ENCODE measurements at places on chromosomes 6 and 20.

DNA sequence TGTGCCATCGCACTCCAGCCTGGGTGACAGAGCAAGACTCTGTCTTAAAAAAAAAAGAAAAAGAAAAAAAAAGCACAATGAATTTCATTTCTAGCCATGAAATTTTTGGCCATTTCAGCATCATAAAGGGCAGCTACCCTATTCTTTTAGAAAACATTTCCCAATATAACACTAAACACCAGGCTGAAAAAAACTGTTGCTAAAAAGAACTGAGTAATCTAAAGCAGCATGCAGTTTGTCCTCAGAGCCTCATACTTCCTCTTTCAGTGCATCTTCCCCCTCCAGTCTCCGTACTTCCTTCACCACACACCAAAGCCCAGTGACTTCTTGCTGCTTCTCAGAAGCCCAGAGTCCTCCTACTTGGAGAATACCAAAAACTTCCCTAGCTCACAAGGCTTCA is 5.6 kb upstream of the IFNGR1 start:
- DNase-seq, result no peak

DNA sequence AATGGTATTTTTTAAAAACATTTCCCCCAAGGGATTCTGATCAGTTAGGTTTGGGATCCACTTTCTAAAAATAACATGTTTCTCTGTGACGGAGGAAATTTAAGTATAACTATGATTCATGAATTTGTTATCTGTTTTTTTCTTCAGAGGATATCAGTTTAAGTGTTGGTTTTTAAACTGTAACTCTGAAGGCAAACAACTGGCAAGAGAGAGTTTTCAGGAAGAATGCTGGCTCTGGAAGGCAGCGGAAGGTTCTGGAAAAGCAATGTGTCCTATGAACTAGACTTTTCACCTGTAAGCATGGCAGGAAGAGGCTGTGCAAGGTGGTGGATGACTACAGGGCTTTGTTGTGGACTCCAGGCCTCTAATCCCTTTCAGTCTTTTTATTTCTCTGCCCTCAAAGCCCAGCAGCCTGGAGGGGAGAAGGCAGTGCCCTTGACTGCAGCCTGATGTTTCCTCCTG is 153.1 kb downstream of the GMPR start:
- DNase-seq, result no peak

DNA sequence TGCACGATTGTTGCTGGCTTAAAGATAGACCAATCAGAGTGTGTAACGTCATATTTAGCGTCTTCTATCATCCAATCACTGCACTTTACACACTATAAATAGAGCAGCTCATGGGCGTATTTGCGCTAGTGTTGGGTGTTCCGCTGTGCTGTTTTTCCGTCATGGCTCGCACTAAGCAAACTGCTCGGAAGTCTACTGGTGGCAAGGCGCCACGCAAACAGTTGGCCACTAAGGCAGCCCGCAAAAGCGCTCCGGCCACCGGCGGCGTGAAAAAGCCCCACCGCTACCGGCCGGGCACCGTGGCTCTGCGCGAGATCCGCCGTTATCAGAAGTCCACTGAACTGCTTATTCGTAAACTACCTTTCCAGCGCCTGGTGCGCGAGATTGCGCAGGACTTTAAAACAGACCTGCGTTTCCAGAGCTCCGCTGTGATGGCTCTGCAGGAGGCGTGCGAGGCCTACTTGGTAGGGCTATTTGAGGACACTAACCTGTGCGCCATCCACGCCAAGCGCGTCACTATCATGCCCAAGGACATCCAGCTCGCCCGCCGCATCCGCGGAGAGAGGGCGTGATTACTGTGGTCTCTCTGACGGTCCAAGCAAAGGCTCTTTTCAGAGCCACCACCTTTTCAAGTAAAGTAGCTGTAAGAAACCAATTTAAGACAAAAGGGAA is 57.9 kb downstream of the TRIM38 start:
- peak; percentile 56 for DNase-seq

- DNase-seq, result no peak
Measured at GRCh38 chr6:15623276-15624116, 39.3 kb downstream of the DTNBP1 start.

DNA sequence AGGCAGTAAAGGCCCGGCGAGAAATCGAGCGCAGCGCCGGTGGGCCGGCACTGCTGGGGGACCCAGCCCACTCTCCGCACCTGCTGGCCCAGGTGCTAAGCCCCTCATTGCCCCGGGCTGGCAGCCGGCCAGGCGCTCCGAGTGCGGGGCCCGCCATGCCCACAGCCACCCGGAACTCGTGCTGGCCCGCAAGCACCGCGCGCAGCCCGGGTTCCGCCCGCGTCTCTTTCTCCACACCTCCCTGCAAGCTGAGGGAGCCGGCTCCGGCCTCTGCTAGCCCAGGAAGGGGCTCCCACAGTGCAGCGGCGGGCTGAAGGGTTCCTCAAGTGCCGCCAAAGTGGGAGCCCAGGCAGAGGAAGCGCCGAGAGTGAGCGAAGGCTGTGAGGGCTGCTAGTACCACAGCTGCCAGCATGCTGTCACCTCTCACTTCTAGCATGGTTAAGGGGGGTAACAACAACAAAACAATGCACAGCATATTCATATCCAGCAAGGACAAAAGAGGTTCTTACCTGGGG is 11.3 kb upstream of the GMPR start:
- DNase-seq, result no peak

GRCh38 chr6:83518816-83519480 is 6.6 kb downstream of the PRSS35 start:
- DNase-seq, result no peak

- DNase-seq, result no peak
Measured at GRCh38 chr6:100503043-100503705, 38.5 kb upstream of the SIM1 start.

- DNase-seq, result no peak
Measured at GRCh38 chr20:51298141-51298749, 244.3 kb downstream of the NFATC2 start.

DNA sequence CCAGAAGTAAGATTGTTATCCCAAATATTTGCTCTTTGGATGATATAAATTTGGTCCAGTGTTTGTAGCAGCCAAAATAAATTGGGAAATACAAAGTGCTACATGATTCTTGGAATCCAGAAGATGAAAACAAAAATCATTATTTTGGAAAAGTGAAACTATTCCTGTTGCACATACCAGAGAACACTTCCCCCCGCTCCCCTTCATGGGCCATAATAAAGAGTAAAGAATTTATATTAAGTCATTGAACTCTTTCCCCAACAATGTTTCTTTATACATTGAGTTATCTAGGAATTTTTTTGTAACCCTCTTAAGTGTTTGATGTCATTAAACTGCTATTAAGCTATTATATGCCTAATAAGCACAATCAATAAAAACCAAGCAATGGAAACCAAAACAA is 490.4 kb upstream of the HS3ST5 start:
- no peak for DNase-seq

DNA sequence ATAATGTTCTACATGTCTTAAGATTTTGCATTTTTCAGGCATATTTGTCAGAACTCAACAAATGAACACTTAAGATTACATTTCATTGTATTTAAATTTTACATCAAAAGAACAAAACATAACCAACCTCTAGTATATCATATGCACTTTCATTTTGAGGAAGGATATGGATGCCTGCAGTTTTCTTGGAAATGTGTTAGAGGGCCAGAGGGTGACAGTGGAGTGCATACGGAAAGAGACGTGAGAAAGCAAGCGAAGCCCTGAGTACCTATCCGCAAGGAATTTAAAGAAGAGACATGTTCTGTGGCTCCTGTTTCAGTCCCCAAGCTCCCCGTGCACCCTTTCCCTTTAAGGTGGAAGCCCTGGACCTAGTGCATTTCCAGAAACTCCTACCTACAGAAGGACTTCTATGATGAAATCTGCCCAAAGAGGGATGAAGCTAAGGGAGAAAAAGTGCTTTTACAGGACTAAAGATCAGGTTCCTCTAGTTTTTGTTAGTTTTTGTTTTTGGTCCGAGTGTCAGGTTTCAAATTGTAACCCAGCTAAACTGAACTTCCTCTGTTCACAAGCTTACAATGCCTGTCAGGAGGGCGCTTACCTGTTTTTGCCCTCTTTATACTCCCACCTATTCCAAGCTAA is 38.8 kb downstream of the EZR start:
- no peak for DNase-seq

GRCh38 chr20:39103305-39103704 is 141.2 kb downstream of the DHX35 start:
- no peak for DNase-seq

GRCh38 chr20:21739682-21740081 is 34.2 kb downstream of the PAX1 start:
- no peak for DNase-seq

- no peak for DNase-seq
Measured at GRCh38 chr6:83860359-83860755, 868 bp downstream of the CYB5R4 start.

GRCh38 chr6:20954315-20954714 is 420.1 kb downstream of the CDKAL1 start:
- no peak for DNase-seq

- DNase-seq, result no peak
Measured at GRCh38 chr6:105263685-105264610, 84.1 kb upstream of the POPDC3 start.

DNA sequence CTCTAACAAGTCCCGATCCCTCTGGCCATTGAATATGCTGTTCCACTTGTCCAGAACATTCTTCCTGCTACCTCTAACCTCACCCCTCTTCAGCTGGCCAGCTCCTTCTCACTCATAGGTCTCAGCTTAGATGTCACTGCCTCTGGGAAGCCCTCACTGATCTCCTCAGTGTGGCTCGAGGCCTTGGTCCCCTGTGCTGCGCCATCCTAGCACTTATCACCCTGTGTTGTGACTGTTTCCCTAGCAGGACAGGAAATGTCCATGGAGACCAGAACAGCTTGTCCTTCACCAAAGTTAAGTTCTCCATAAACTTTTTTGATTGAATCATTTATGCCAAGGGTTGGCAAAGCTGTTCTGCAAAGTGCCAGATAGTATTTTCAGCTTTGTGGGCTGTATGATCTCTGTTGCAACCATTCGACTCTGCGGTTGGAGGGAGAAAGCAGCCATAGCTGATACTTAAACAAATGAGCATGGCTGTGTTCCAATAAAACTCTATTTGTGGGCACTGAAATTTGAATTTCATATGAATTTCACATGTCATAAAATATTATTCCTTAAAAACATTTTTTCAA is 6.5 kb upstream of the BNIP5 start:
- no peak for DNase-seq

DNA sequence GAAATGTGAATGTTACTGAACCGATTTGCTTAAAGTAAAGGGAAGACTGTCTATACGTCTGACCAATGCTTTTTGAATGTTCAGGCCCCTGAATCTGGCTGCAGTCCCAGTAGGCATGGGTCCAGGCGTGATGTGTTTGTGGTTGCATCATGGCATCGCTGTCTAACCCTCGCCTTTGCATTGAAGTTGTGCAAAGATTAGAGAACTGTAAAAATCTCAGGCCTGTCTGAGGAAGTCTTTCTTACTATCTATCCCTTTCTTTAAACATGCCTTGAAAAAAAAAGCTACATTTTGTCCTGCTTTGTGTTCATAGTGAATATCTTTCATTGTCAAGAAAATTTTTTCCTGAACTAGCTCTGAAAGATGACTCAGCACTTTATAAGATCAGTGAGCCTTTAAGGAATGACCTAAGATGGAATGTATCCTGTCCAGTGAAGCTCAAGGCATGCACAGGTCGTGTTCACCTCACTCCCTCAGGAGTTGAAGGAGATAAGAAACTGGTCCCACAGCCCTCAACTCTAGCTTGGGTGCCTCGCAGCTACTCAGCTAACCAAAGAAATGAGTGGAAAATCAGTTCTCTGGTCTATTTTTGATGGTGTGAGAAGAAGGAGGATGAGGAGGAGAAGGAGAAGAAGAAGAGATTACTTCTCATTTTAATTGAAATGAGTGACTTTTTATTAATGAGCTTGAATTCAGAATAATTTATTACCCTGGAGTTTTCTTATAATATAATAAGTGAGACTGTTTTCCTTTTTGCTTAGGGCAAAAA is 48.6 kb downstream of the TPD52L1 start:
- no peak for DNase-seq

DNA sequence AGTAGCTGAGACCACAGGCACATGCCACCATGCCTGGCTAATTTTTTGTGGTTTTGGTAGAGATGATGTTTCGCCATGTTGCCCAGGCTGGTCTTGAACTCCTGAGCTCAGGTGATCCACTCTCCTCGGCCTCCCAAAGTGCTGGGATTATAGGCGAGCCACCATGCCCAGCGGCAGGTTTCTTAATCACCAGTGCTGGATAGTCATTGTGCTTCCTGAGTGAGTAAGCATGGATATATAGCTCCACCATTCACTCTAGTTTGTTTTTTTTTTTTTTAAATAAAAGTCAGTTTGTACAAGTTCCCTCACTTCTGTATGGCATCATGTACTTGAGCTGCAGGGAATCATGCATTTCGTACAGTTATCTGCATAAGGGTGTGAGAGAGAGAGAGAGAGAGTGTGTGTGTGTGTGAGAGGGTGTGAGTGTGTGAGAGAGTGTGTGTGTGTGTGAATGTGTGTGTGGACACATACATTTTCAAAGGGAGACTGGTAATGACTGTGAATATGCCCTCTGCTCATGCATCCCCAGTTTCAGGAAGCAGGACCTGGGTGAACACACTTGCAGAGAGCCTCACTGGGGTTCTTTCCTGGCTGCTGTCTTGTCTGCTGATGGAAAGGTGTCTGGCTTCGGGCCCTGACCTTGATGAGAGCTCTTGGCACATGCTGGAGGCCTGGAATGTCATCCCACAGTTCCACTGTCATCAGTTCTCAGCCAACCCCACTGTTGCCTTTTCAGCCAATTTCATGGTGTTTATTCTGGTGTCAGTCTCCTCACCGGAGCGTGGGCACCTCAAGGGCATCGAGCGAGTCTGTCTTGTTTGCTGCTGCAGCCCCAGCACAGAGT is 65.0 kb upstream of the XRN2 start:
- DNase-seq, result no peak

DNA sequence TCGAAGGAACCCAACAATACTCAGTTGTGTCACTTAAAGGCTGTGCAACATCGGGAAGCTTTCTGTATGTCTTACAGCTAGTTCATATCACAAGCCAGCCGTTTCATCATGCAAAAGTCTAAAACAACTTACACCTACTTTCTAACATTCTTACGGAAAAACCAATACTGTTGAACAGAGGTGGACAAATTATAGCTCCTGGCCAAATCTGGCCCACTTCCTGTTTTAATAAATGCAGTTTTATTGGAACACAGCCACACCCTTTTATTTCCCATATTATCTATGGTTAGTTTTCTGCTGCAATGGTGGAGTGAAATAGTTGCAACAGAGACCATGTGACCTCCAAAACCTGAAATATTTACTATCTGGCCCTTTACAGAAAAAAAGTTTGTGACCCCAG is 46.6 kb downstream of the MYB start:
- DNase-seq, result no peak

GRCh38 chr6:121297694-121298093 is 36.6 kb downstream of the TBC1D32 start:
- no peak for DNase-seq

- DNase-seq, result no peak
Measured at GRCh38 chr6:49732781-49733180, 11.4 kb downstream of the CRISP3 start.

Measured in endothelial cell (in vitro differentiated cells).